ENCODE measurements at places on chromosomes 13 and 19. TPM values are rescaled to one million over a fixed set of nuclear protein-coding genes. Genes with fewer than 3 reads are reported as not detected.

The APLP1 gene
- 3.0 TPM for total RNA-seq

The BEST2 gene
- 0.99 TPM for total RNA-seq

The KIR3DL1 gene
- not detected for total RNA-seq

The NKPD1 gene
- total RNA-seq: 4.2 TPM

The SIGLEC5 gene
- total RNA-seq: 1.4 TPM

The KCNC3 gene
- total RNA-seq: 0.59 TPM
